NCI-H2081 treated with DMSO at 0.1 percent for 48 hours (cell line): ENCODE measurements at places on chromosomes 11 and 22.

DNA sequence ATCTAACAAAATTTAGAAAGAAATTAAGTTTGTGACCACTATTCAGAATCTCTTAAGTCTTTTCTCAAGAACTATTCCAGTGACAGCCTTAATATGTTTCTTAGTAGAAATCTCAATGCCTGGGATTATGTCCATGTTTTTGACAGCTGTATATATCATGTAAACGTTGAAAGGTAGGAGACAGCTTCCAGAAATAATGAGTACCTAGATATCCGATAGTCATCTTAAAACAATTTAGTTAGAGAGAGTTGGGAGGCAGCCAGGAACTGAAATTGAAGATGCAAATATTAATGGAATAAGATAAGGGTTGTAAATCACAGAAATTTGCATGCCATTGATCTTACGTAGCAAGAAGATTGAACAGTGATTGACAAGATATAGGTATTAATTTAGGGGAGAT lies 955.2 kb downstream of the JRKL start:
- no peak for DNase-seq

DNA sequence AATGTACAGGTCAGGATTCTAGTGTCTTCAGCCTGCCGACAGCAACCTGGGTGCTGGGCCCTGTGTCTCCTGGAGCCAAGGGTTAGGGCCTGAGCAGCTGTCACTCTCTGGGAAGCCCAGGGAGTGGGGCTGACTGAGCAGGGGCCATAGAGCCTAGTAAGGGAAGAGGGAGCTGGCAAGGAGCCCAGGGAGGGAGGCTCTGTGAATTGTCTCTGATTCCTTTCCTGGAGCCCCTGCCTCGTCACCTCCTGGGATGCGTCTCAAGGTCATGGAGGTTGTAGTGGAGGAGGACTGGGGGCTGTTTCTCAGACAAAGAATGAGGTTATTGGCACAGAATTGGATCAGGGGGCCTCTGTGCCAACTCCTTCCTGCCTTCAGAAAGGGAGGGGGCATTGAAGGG lies 11.8 kb downstream of the SOX10 start:
- no peak for DNase-seq

- DNase-seq = no peak
Measured at GRCh38 chr11:102836290-102836875, 7.0 kb downstream of the MMP3 start.

DNA sequence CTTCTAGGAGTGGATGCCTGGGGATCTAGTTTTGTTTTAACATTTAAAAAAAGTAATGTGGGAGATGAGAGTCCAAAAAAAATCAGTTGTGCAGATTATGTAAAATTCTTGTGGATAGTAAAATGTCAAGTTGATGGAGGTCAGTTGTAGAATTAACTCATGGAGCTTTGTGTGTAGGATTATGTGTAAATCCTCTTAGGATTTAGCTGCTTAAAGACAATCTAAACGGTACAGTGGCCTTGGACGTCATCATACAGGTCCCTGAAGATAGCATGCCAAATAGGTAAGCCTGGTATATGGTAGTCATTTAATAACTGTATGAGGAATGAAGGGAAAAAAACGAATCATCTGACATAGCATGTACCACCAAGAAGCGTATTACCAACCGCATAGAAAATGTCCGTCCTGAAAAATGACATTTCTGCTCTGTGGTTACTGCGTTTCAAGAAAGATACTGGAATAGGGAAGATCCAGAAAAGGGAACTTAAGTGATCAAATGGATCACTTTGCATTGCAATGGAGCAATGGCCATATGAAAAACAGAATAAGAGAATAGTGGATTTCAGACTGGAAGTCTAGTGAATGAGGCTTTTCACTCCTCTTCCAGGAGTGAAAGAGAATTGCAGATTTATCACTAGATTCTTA lies 61.3 kb downstream of the BCL2L13 start:
- no peak for DNase-seq

- no peak for DNase-seq
Measured at GRCh38 chr11:41175304-41175972, 284.0 kb downstream of the LRRC4C start.

- DNase-seq = no peak
Measured at GRCh38 chr22:25154667-25154999, 45.0 kb upstream of the CRYBB3 start.

- no peak for DNase-seq
Measured at GRCh38 chr22:35230417-35230816, 26.9 kb upstream of the HMGXB4 start.

DNA sequence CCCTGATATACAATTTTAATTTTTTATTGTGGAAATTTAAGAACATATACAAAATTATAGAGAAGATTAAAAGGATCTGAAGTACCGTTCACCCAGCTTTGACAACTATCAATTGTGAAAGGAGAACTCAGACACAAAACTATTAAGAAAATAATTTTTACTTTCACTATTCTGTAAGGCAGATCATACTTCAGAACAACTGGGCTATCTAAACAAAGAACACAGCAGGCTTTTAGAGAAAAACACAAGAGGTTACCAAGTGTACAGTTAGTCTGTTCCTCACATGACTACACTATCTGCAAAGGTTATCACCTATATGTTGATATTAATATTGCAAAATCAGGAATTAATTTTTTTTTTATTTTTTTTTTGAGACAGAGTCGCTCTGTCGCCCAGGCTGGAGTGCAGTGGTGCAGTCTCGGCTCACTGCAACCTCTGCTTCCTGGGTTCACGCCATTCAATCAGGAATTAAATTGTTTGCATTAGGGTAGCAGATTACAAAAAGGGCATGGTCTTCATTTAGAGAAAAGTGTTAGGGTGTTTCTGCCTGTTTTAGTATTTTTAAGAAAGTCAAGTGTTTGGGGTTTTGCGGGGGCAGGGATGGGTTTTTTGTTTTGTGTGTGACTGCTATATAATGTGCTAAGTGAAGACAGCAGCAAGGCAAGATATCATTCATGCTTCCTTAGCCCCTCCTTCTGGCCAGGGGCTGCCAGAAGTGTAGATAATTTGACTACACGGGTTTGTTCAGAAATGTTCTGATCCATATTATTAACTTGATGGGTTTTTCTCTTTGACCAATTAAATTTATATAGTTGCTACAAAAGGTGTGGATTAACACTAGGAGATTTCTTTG lies 27.6 kb upstream of the SIK2 start:
- DNase-seq = no peak
